ENCODE measurements at places on chromosomes 11 and 22.

GRCh38 chr11:64263021-64263946 lies 12.0 kb downstream of the PLCB3 start:
- DNase-seq, result no peak

DNA sequence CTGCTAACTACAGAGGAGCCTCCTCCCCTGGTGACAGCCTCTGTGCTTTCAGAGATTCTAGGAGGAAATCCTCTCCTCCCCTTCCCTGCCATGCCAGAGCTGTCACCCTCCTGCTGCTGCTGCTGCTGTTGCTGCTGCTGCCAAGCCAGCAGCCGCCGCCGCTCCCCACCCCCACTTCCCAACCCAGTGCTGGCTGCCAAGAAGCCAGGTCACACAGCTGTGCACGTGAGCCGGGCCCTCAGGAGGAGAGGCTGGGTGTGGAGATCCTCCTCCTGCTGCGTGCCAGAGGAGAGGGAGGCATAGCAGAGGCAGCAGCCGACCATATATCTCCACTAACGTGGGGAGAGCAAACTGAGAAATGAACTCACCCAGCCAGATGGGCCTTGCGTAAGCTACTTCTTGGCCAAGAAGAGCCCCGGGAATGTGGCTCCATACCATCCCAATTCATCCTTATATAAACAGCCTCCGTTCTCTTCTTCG lies 12.4 kb downstream of the CRY2 start:
- peak; percentile 93 for DNase-seq

- DNase-seq, result peak; percentile 86
Measured at GRCh38 chr11:36289226-36289852, at the start of gene COMMD9. Gene COMMD9, minus strand, starts transcription at chr11:36289424. Its CDS starts 12 bp downstream, at chr11:36289412.

DNA sequence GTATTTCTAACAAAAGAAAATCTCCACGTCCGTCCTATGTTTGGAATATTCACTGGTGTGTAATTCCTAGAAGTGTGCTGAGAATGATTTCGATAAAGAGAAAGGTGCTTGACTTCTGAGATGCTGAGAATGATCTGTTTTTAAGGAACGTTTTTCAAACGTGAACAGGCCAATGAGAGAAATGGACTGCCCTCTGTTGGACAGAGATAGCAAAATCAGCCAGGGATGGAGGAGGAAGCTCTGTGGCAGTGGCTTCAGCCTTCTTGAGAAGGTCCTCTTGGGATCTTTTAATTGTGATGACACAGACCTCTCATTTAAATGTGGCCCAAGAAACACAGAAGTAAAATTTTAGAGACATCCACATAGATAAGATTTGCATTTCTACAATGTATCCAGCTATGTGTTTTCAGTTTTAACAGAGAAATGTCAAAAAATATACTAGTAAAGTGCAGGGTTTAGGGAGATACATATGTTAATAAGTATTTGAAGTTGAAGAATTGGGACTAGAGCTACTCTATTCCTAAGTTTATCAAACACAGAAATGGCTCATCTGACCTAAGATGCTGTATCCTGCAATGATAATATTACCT lies 84.0 kb upstream of the RCN1 start:
- DNase-seq, result peak; percentile 31

DNA sequence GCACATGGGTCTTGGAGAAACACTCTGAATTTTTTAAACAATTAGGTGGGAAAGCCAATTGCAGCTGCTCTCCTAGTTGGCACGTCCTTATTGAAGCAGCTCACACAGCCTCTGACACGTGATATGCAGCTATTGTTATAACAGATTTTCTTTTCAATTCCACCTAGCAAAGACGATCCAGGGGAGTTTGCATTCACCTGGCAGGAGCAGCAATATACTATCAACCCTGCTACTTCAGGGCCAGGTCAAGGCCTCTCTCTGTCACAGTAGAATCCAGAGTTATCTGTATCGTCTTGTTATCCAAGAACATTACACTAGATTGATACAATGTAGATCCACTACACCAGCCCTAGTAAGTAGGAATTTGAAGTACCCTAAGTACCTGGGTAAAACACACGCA lies 8.3 kb downstream of the KRTAP5-11 start:
- no peak for DNase-seq

DNA sequence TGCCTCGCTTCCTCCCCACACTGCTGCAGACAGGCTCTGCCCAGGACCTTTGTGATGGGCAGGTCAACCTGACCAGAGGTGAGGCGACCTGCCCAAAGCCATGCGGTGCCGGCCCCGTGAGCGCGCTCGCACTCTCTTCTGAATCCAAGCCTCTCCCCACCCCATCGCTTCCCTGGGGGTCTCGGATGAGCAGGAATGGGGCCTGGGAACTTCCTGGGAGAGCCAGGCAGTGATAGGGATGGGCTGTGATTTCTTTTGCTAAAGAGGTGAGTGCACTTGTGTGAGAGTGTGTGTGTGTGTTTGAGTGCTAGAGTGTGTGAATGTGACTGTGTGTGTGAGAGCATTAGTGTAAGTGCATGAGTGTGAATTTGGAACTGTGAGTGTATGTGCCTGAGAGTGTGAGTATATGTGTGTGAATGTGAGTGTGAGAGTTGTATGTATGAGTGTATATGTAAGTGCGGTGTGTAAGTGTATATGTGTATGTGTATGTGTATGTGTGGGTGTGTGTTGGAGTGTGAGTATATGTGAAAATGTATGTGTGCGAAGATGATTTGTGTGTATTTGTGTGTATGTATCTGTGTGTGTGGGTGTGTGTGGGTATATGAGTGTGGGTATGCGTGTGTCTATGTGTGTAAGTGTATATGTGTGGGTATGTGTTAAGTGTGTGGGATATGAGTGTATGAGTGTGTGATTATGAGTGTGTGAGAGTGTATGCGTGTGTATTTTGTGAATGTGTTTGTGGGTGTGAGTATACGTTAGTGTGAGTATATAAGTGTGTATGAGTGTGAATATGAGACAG lies 11.7 kb upstream of the LRRC10B start:
- no peak for DNase-seq

GRCh38 chr22:28348613-28349609 lies 330.7 kb downstream of the TTC28 start:
- no peak for DNase-seq

GRCh38 chr11:30381879-30382278 lies 59.0 kb downstream of the ARL14EP start:
- DNase-seq, result no peak

GRCh38 chr11:71391796-71392195 lies 56.4 kb downstream of the DHCR7 start:
- DNase-seq, result peak; percentile 19

DNA sequence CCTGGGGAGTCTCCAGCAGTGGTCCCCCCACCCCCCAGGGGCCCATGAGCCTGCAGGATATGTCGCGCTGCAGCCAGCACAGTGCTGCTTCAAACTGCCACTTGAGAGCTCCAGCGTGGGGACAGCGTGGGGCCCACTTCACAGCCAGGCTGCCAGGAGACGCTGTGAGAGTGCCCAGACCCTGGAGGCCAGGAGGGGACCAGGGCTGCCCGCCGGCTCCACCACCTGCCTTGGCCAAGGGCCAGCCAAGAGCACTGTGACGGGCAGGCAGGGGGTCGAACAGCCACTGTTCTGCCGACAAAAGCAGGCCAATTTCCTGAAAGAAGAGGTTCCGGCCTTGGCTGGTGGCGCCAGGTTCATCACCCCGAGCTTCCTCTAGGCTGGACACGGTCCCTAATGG lies 60.2 kb downstream of the FLRT1 start:
- no peak for DNase-seq

Data from right lung (tissue), 10 donors.